Skeletal muscle tissue (tissue), 5 donors: ENCODE measurements at places on chromosomes 5 and 9. TPM values are rescaled to one million over a fixed set of nuclear protein-coding genes. Genes with fewer than 3 reads are reported as not detected.

ZBED3 gene
- 0.52 TPM for total RNA-seq

SLC34A3 gene
- total RNA-seq = not detected

TAL2 gene
- 12.0 TPM for total RNA-seq

GABRA6 gene
- not detected for total RNA-seq

RAPGEF6 gene
- total RNA-seq = 29.7 TPM

KYAT1 gene
- total RNA-seq = 2.1 TPM

NUDT12 gene
- total RNA-seq = 11.0 TPM

PKD2L2 gene
- total RNA-seq = 2.6 TPM
